Activated T-helper 1 cell treated with anti-CD3 and anti-CD28 coated beads, Interleukin-12 subunit alpha, Interleukin-12 subunit beta, Interleukin-2, Interleukin-4 antibody, amounts not matched to agents 30 ng/mL and 10 ng/mL and 1 ng/mL, durations not matched to agents 14 hours and 24 hours and 36 hours (primary cell): ENCODE measurements at places on chromosomes 2 and 18. TPM values are rescaled to one million over a fixed set of nuclear protein-coding genes. Genes with fewer than 3 reads are reported as not detected.

Gene CFAP65
- not detected in 2 replicates for total RNA-seq

Gene CHN1
- 3.4 and 4.8 TPM in 2 replicates for total RNA-seq

Gene IHH
- not detected in 2 replicates for total RNA-seq

Gene TRABD2A
- 62.1 and 62.2 TPM in 2 replicates for total RNA-seq

Gene MDH1B
- total RNA-seq = 0.20 and 0.36 TPM in 2 replicates

Gene BCL11A
- not detected in 2 replicates for total RNA-seq

Gene C2orf78
- total RNA-seq = not detected in 2 replicates

Gene FOXI3
- not detected in 2 replicates for total RNA-seq

Gene CNTNAP5
- not detected in 2 replicates for total RNA-seq

Gene LIMS1
- total RNA-seq = 69.6 and 70.0 TPM in 2 replicates

Gene GPR17
- not detected in 2 replicates for total RNA-seq

Gene ELOA2
- not detected in 2 replicates for total RNA-seq

Gene MRPS9
- total RNA-seq = 32.5 and 33.0 TPM in 2 replicates

- DNase-seq = no peak
Observed at GRCh38 chr2:189933911-189934399, 128.6 kb downstream of the MSTN start.

DNA sequence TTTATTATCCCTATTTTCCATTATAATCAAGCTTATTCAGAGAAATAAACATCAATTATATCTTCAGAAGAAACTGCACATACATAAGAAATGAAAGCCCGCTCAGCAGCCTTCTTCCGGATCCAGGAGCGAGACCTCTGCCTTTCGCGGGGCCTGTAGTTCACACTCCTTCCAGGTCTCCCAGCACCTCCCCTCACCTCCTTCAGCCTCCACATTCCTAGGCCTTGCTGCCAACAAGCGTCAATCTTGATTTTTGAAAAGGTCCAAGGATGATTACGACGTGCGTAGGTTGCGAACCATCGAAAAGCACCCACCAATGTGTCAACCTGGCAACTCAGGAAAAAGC is 355 bp upstream of the KIDINS220 start:
- DNase-seq = no peak

DNA sequence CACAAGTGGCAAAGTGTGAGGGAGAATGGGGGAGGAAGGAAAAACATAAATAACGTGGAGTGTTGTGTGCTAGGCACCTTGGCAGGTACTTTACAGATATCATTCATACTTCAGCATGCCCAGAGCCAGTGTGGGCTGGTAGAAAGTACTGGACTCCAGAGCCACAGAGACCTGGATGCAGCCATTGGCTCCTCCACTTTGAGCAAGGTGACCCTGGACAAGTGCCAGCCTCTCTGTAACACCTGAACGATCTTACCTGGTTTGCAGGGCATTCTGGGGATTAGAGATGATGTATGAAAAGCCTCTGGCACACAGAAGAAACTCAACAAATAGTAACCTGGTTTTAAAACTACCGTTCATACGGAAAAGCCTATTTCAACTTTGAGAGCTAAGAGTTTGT is 6.3 kb downstream of the LOXHD1 start:
- DNase-seq = no peak

GRCh38 chr2:217951521-217952247 is 51.1 kb downstream of the TNS1 start:
- no peak for DNase-seq

GRCh38 chr18:24878289-24878688 is 417.9 kb downstream of the HRH4 start:
- no peak for DNase-seq

DNA sequence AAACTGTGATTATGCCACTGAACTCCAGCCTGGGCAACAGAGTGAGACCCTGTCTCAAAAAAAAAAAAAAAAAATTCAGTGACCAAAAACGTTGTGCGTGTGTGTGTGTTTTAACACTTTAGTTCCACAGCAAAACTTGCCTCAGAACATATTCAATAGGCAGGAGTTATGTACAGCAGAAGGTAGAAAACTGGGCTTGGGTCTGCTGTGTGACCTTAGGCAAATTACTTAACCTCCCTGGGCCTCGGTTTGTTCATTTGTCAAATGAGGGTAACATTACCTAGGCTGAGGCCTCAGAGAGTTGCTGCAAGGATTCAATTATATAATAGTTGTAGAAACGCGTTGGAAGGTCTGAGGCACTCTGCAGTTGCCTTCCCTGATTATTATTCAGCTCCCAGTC is 10.3 kb upstream of the SCG2 start:
- DNase-seq = no peak

GRCh38 chr2:96906729-96907114 is 36.8 kb upstream of the SEMA4C start:
- DNase-seq = no peak

- no peak for DNase-seq
Observed at GRCh38 chr2:237563816-237564215, 2.6 kb upstream of the PRLH start.

GRCh38 chr2:106270471-106270891 is 76.4 kb upstream of the UXS1 start:
- DNase-seq = no peak

- no peak for DNase-seq
Observed at GRCh38 chr2:67954093-67954748, 108.6 kb downstream of the C1D start.

DNA sequence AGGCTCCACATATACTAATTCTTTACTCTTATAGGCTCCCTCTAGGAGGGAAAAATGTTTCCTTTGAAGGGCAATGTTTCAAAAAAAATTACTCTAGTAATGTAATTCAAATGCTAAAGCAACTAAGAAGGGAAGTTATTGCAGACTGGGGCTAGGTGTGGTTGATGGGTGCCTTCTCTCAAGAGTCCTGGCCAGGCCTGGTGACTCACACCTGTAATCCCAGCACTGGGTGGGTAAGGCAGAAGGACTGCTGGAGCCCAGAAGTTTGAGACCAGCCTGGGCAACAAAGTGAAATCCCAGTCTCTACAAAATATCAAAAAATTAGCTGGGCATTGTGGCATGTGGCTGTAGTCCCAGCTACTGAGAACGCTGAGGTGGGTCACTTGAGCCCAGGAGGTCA is 31.2 kb upstream of the CDKL4 start:
- no peak for DNase-seq

DNA sequence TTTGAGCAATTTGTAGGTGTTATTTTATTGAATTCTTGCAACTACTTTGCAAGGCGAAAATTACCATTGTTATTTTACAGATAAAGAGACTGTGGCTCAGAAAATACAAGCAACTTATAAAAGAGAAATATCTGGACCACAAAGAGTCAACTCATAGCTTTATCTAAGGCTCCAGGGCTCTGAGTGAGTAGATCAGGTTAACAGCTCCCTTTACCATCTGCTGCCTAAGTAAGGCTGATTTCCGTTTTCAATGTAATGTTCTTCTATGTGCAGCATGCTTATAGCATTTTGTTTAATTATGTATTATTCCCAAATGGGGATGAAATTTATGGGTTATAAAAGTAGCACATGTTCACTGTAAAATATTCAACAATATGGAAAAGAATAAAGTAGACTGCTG is 299.1 kb upstream of the TNP1 start:
- DNase-seq = no peak

- no peak for DNase-seq
Observed at GRCh38 chr2:234286956-234287355, 209.9 kb downstream of the ARL4C start.

GRCh38 chr2:135094508-135094907 is 42.4 kb downstream of the RAB3GAP1 start:
- no peak for DNase-seq

- no peak for DNase-seq
Observed at GRCh38 chr18:28004606-28005005, 172.3 kb downstream of the CDH2 start.

DNA sequence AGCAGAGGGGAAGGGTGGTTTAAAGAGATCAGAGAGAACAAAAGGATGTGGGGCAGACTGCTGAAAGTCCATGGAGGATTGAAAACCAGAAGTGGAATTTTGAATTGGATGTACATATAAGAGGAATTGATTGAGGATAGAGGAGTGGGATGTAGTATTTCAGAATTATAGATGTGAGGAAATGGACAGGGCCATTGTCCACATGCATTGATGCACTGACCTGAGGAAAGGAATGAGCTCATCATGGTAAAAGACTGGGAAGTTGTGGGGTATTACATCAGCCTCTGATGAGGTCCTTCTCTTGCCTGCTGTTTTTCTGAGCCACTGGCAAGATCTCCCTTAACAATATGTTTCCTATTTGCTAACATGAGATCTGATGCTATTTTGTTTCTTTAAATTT is 365.7 kb upstream of the FANCL start:
- DNase-seq = no peak

DNA sequence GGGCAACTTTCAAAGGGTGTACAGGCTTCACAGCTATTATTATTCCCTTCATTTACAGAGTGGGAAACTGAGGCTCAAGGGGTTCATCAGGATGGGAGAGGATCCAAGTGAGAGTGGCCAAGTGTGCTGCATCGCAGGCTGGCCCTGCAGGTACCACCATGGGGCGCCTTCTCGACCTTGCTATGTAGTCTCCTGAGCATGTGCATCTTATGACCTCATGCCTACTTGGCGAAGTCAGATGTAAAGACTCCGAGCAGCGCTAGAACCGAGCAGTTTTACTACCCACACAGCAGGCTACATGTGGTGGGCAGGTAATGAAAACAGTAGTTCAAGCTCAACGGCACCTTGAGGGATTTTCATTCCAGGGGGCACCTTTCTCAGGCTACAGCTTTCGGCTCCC is 42.0 kb downstream of the TFCP2L1 start:
- DNase-seq = no peak

- DNase-seq = no peak
Observed at GRCh38 chr18:47996091-47996541, 65.7 kb upstream of the SMAD2 start.

DNA sequence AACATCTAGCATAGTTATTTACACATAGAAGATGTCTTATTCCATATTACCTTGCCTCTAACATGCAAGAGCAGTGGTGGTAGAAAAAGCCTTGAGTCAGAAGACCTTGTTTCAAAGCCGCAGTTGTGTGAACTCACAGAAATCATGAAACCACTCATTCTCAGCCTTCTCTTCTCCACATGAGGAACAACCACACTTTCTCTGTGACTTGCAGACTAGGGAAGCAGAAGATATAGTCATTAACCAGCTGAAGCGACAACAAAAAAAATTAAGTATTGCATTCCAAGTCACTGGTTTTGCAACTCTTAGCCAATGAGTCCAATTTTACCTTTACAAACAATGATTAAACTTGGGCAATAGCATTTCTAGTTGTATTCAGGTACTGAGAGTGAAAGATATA is 19.0 kb downstream of the TWSG1 start:
- DNase-seq = no peak

GRCh38 chr2:54591551-54591950 is 131.9 kb upstream of the EML6 start:
- no peak for DNase-seq

DNA sequence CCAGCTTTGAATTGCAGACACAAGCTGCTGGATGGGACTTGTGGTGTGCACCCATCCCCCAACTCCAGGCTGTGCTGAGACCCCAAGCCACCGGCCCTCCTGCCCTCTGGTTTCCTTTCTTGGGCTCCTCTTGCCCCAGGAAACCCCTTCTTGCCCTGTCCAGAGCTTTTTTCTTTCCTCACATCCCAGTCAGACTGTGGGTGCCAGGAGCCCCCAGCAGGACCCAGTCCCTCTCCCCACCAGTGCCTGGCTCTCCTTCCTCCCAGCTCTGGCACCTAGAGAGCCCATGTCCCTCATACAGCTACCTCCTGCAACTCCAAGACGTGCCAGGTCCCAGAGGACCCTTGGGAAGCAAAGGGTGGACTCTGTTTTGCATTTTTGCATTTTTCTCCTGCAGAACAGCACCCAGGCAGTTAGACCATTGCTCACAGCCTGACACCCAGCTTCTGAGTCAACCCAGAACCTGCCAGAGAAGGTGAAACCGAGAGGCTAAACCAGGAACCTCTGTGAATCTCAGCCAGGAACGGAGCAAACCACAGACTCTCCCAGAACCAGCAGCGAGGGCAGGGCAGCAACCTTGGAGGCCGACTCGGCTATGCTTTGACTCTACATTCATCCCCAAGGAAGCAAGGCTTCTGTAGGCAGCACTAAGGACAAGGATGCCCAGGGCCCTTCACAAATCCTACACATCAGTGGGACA is 221.1 kb downstream of the ANAPC1 start:
- DNase-seq = peak; percentile 50

GRCh38 chr2:231330311-231330710 is 65.2 kb upstream of the B3GNT7 start:
- no peak for DNase-seq

- no peak for DNase-seq
Observed at GRCh38 chr2:98959810-98960507, 23.9 kb upstream of the CRACDL start.

DNA sequence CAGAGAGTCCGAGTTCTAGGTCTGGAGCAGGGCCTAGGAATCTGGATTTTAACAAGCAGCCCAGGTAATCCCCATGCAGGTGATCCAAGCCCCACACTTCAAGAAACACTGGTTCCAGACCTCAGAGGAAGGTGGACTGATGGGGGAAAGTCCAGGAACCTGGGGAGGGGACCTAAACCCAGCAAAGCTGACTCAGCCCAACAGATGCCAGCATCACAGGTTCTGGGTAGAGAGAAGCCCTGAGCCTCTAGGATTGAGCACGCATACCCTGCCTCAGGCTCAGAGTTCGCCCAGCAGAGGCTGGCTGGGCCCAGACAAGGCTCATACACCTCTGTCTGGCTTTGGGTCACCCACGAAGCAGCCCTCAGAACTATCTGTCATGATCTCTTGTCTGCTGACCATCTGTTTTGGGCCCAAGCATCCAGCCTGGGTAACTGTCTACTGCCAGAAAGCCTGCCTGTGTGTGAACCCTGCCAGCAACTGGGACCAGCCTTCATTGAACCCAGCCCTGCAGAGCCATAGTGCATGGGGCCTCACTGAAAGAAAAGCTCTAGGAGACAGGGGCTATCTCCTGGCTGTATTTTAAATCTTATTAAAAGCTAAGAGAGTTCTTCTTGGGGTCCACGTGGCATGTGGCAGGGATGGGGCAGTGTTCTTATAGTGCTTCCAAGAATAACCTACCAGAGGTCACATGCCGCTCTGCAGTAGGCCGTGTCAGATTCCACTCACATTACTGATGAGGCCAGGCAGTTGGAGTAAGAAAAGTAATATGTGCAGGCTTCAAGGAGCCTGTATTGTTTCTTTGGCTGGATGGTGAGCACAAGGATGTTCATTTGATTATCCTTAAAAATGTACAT is 7.4 kb downstream of the TMEM127 start:
- DNase-seq = no peak

DNA sequence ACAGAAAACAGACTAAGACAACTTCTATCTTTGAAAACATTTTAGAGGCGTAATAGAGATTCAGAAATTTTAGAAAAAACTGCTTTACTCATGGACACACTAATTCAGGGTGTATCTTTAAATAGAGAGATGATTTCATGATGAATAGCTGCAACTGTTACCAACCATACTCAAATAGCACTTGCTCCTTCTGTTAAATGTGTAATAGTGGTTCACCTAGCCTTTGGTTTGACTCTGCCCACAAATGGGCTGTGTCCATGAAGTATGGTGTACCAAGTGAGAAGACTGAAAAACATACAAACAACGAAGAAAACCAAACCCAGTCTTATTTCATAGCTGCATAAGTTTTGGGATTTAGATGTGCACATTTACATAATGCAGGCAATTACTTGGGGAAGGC is 610.6 kb downstream of the PLCL1 start:
- DNase-seq = no peak
